Activated naive CD4-positive, alpha-beta T cell treated with Interleukin-2 at 50 U/mL for 16 hours (primary cell): ENCODE measurements at places on chromosomes 5 and 9.

DNA sequence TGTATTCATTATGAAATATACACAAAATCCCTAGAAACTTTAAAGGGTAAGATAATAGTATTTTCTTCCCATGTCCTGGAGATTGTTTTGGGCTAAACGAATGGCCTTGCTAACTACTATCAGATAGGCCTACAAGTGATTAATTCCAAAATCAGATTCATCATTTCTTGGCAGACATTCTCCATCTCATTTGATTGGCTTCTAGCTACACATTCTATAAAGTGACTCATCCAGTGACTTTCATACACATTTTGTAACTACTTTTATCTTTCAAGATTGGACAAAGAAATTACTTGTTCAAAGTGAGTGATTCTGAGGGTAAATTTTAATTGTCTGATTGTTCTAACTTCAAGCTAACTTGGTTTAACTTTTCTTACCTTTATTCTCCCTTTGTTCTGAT lies 93.3 kb downstream of the RAPGEF6 start:
- no peak for DNase-seq

GRCh38 chr9:137459601-137460362 lies 648 bp upstream of the NSMF start:
- no peak for DNase-seq

- DNase-seq, result no peak
Measured at GRCh38 chr9:136463578-136463977, 19.3 kb downstream of the SEC16A start.

DNA sequence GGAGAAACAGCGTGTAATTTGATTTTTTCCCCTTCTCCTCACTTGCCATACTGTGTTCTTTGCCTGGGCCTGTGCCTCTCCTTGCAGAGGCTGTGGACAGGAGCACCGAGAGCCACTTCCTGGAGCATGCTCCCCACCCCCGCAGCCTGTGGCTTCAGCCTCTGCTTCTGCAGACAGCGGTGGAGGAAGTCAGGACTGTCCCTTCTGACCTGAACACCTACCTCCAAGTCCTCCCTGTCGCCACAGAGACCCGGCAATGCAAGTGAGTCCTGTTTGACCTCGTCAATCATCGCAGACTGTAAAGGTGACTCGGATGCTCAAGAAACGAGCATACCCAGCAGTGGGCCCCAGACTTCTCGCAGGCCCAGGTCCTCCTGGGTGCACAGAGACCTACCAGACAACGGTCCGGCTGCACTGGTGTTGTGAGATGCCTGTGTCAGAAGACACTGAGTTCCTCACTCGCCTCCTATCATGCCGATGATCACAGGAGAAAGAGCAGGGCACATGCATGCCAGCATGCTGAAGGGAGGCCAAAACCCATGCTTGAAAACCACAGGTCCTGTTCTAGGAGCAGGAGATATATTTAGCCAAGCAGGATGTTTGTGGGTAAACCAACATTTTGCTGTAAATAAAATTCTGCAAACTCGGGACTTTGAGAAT lies 198.8 kb downstream of the AUH start:
- peak; percentile 35 for DNase-seq

DNA sequence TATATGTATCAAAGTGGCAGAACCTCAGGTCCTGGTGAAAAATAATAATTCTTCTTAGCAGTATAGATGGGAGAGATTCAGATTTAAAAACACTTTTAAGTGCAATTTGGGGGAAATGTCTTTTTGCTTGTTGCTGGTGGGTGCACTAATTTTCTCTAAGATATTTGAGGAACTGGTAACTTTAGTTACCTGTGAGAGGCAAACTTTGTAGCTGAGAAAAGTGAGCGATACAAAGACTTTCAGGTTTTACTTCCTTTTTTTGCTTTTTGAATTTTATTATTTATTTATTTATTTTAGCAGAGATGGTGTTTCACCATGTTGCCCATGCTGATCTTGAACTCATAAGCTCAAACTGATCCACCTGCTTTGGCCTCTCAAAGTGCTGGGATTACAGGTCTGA lies 303.1 kb upstream of the PTGER4 start:
- DNase-seq, result no peak

GRCh38 chr9:130979591-130980385 lies 29.2 kb upstream of the LAMC3 start:
- no peak for DNase-seq

- peak; percentile 17 for DNase-seq
Measured at GRCh38 chr5:126544087-126544740, 50.8 kb downstream of the ALDH7A1 start.

GRCh38 chr9:4494806-4495205 lies 4.5 kb downstream of the SLC1A1 start:
- no peak for DNase-seq

DNA sequence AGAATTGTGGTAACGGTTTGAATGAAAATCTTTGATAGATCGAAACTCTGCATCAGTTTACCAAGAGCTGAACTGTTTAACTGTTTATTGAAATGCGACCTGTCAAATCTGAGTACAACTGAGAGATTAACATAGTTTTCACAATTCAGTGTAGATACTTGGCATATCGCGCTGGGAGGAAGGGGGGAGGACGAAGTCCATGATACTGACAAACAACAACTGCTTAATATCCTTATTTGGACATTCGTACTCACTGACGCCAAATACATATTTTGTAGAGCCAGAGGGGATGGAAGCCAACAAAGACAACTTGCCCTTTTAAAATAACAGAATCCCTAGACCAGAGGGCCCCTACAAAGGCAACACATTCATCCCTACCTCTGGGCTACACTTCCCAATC lies 93.2 kb downstream of the GLIS3 start:
- no peak for DNase-seq

GRCh38 chr5:124740071-124740470 lies 6.4 kb downstream of the ZNF608 start:
- DNase-seq, result no peak

- no peak for DNase-seq
Measured at GRCh38 chr9:104748359-104749031, 1.0 kb downstream of the NIPSNAP3A start.

- no peak for DNase-seq
Measured at GRCh38 chr5:111432883-111433536, 79.3 kb downstream of the STARD4 start.

DNA sequence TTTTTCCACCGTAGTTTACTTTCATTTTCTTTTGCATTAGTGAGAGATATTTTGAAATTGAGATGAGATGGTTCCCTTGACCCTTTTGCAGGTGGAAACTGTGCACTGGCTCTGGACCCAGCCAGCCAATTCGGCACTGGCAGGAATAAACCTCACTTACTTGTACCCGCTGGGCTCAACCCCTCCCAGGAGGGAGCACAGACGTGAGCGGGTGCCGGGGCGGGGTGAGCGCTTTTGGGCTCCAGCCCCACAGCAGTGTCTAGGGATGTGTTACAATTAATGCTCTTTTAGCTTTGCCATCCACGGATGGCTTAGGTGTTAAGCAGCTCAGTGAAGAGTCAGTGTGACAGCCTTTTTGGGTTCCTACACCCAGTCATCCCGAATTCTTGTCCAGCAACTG lies 766.1 kb upstream of the CHD1 start:
- no peak for DNase-seq

DNA sequence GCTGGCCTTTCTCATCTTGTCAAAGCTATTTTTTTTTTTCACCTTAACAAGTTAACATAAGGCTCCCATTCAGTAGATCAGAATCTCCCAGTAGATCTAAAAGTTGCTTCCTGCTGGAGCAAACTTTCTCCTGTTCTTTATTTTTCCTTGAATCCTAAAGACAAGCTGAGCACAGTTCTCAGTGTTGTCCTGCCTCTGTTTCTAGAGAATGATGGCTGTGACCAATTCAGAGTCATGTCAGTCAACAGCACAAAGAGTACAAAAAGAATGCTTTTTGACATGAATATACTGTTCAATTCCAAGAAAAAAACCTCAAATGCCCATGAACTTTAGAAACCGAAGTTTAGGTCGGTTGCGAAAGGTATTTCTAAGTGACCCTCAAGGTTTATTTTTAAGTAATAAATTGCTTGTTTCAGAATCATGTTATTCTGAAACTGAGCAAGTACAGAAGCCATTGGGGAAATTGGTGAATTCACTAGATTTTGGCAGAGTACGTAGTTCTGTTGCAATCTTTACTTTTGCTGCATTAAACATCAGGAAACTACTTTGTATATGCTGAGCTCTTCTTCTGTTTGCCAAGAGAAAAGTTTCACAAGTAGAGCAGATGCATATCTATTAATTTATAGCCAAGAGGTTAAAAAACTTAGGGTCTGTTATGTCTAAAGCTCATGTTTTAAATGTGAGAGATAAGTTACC lies 161.7 kb upstream of the RPS23 start:
- no peak for DNase-seq

DNA sequence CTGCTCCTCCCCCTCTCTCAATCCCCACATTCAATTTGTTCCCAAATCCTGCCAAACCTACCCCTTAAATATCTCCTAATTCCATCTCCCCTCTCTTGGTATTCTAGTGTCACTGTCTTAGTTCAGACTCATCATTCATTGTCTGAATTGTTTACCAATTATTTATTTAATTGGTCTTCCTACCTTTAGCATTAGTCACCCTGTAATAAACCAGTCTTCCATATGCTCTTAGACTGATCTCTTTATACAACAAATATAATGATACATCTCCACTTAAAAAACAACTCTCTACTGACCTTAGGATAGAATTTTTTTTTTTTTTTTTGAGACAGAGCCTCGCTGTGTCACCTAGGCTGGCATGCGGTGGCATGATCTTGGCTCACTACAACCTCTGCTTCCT lies 51.4 kb downstream of the RFK start:
- DNase-seq, result no peak

- DNase-seq, result no peak
Measured at GRCh38 chr5:159758189-159758588, 158.1 kb upstream of the ADRA1B start.

GRCh38 chr5:144260121-144260520 lies 89.4 kb downstream of the KCTD16 start:
- no peak for DNase-seq

- DNase-seq, result no peak
Measured at GRCh38 chr9:26669701-26670670, 222.6 kb downstream of the CAAP1 start.

DNA sequence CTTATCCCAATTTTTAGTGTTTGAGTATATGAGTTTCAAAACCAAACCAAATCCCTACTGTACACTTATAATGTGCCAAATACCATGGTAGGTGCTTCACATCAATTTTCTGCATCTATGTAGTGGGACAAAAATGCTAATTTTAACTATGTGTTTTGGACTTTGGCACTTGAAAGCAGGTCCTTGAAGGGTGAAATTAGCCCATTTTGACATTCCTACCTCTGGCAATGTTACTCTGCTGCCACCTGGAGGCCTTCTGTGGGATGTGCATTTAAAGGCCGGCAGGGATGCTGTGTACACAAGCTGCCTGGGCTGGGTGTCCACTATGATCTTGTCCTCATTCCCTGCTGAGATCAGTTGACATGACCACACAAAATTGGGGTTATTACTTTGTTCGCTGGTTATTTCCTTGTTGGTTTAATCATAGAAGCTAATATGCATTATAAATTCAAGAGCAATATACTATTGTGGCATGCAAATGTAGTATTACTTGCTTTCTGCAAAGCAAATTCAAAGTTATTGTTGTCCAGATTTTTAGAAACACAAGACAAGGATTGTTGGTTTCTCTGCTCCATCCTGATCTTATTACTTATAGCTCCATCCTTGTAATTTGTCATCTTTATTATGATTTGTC lies 166.8 kb downstream of the ARHGEF28 start:
- DNase-seq, result peak; percentile 65

- no peak for DNase-seq
Measured at GRCh38 chr9:27337833-27338526, 41.0 kb upstream of the EQTN start.

- no peak for DNase-seq
Measured at GRCh38 chr5:108003178-108003577, 332.4 kb upstream of the EFNA5 start.

DNA sequence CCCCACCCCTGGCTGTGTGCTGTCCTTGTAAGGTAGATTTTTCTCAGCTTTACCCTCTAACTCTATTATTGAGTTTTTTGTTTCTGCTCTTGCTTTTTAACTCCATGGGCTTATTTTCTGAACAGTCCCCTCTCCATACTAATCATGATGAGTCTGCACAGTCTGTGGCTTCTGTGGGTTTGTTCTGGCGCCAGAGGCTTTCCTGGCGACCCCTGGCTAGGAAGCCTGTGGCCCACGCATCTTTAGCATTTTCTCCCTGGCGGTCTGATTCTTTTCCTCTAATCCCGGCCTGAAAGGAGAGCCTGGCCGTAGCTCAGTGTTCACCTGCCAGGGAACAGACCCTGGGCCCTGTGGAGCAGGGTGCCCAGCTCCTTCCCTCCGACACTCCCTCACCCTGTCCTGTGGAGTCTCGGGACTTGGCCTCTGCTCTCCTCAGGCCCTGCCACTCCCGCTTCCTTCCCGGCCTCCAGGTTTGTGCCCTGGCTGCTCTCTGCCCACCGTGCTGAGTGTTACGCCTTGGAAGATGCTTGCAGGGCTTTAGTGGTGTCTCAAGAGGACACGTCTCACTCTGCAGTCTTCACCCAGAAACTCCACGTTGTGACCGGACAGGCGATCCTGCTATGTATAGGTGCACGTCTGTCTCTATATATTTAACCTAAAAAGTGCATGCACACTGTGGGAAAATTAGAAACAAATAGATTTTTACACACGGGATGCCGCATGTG lies 31.7 kb upstream of the LRRC14B start:
- no peak for DNase-seq

GRCh38 chr5:16552666-16553343 lies 64.0 kb downstream of the RETREG1 start:
- DNase-seq, result peak; percentile 47

GRCh38 chr9:137421838-137422603 lies 941 bp downstream of the EXD3 start:
- DNase-seq, result no peak

GRCh38 chr5:152329761-152330283 lies 75.3 kb downstream of the NMUR2 start:
- DNase-seq, result no peak

DNA sequence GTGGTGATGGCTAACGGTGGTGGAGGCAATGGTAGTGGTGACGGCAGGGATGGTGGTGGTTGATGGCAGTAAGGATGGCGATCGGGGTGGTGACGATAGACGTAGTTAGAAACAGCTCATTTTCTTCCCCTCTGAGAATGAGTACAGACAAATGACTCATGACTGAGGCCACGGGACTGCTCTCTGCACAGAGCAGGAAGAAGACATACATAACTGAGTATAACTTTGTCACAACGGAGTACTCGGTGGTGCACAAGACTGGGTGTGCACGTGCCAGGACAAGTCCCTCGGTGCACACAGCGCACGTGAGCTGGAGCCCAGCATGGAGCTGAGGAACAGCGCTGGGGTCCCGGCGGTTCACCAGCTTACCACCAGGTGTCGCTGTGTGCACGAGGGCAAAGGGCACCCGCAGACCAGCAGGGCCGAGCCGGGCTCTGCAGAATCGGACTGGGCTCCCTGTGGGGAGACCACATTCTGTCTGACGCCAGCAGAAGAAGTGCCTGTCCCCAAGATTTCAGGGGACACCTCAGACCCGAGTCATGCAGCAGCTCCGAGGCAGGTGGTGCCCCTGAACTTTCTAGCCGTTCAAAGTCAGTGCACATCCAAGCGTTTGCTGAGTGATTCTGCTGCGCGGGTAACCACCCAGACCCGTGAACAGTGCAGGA lies 188.6 kb downstream of the FSTL4 start:
- peak; percentile 72 for DNase-seq
